Activated naive CD8-positive, alpha-beta T cell treated with anti-CD3 and anti-CD28 coated beads for 36 hours (primary cell): ENCODE measurements at places on chromosomes 1 and 21.

DNA sequence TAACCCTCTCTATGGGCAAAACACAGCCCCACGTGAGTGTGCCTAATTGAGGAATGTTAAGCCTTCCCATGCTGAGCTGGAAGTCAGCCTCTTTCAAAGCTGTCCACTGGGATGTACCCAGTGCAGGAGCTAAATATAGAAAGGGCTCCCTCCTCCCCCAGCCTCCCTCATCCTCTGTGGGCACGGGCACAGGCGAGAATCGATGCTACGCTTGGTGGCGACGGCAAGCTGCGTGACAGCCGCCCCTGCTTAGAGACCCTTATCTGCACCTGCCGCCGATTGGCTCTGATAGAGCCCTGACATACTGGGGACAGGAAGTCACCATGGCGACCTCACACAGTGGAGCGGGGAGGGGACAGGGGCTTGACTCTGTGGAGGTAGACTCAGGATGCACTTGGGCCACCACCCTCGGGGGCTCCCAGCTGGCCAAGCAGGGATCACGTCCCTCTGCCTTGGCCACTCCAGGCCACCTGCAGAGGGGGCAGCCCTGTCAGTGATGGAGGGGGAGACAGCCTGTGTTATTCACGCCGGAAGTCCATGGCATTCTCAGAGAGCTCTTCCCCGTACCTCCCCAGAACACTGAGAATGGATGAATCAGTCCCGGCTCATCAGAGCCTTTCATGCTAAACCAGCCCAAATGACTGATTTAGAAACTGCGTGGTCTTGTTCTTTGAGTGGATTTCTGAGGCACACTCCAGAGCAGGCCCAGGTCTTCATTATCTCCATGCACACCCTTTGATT lies 84.8 kb downstream of the KCND3 start:
- peak; percentile 6 for DNase-seq
- H3K36me3 ChIP-seq, result no peaks in the 10 kb centered on the region
- peaks cover 2% of the 10 kb centered on the region for H3K4me1 ChIP-seq

DNA sequence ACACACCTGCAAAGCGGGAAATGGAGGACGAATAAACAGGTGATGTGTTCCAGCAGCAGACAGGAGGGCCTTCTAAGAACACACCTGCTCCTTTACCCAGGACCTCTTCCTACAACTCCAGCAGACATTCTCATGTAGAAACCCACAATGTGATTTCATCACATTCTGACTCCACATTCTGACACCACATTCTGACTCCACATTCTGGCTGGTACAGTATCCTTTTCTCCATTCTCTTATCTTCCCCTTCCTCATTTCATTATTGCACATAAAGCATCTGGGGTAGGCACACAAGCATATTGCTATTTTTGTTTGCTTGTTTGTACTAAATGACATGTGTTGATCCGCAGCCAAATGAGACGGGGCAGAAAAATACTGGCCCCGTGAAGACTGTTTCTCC lies 3.6 kb upstream of the ZNF124 start:
- H3K27me3 ChIP-seq, result no peaks in the 10 kb centered on the region
- H3K4me1 ChIP-seq, result peaks cover 1% of the 10 kb centered on the region
- no peak overlapping the region for H3K27ac ChIP-seq
- peaks cover 5% of the 10 kb centered on the region for H3K36me3 ChIP-seq
- H3K4me3 ChIP-seq, result no peak overlapping the region

GRCh38 chr1:209443975-209444651 lies 139.4 kb upstream of the CAMK1G start:
- no peaks in the 10 kb centered on the region for H3K36me3 ChIP-seq
- H3K4me1 ChIP-seq, result no peaks in the 10 kb centered on the region
- no peaks in the 10 kb centered on the region for H3K27me3 ChIP-seq

DNA sequence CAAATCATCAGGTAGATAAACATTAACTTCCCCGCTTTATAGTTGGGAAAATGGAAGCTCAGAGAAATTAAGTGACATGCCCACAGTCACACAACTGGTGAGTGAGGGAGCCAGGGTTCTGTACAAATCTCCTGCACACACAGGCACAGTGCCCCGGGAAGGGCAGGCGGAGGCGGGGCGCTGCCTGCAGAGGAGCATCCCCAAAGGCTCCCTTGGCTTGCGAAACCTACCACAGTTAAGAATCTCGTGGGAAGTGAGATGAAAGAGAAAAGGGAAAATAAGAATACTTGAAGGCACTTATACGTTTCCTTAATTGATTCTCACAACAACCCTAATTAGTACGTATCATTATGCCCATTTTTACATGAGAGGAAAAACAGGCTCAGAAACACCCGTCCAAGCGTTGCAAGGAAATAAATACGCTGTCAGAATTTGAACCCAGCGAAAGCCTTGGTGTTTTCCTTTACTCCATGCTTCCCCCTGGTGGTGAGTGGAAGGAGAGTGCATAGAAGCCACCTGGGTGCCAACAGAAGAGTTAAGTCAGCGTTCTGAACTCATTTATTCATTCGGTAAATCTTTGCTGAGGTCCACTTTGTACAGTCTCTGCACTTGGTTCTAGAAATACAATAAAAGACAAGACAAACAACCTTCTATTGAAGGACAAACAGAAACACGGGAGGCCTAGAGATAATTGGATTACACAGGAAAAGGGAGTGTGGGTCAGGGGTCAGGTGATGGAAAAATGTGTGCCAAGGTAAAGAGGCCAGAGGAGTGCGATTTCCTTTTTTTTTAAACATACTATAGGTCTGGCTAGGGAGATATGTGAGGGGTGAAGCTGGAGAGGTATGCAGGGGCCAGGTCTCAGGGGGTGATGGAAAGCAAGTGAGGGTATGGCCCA lies 28.4 kb downstream of the ACP6 start:
- no peak overlapping the region for H3K4me3 ChIP-seq
- H3K4me1 ChIP-seq, result peaks cover 23% of the 10 kb centered on the region
- H3K27me3 ChIP-seq, result no peaks in the 10 kb centered on the region
- DNase-seq, result peak; percentile 28
- peaks cover 17% of the 10 kb centered on the region for H3K36me3 ChIP-seq

GRCh38 chr1:200311256-200311655 lies 98.6 kb downstream of the ZNF281 start:
- H3K27ac ChIP-seq, result no peak overlapping the region
- H3K4me3 ChIP-seq, result no peak overlapping the region
- peaks cover 8% of the 10 kb centered on the region for H3K4me1 ChIP-seq
- no peaks in the 10 kb centered on the region for H3K36me3 ChIP-seq
- no peak for DNase-seq
- H3K27me3 ChIP-seq, result peaks cover 3% of the 10 kb centered on the region

DNA sequence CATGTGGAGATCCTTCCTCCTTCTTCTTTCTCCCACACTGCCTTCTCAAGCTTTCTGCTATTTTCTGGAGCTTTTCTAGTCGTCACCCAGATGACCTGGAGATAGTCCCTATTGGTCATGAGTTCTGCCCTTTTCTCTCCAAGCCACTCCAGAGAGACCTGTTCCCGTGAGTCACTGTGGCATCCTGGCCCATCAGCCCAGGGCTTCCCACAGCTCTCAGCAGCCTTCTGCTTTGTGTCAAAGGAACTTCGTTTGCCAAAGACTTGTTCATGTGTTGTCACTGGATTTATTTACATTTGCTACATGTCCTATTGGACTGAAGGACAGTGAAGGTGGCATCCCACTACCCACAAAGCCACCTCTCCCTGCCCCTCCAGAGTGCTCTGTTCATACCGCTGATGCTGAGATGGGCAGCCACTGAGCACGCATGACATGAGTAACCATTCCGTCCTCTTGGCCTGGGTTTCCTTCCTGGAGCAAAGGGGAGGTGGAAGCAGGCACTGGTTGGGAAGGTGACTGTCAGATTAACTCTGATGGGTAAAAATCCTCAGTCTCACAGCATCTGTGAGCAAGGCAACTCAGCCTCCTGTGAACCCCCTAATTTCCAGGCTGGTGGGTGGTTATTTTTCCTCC lies 119.2 kb downstream of the EDEM3 start:
- H3K36me3 ChIP-seq, result no peaks in the 10 kb centered on the region
- no peak overlapping the region for H3K27ac ChIP-seq
- no peak for DNase-seq
- no peaks in the 10 kb centered on the region for H3K4me1 ChIP-seq
- H3K27me3 ChIP-seq, result no peaks in the 10 kb centered on the region
- H3K4me3 ChIP-seq, result no peak overlapping the region

- no peaks in the 10 kb centered on the region for H3K27me3 ChIP-seq
- DNase-seq, result no peak
- no peaks in the 10 kb centered on the region for H3K36me3 ChIP-seq
- peaks cover 3% of the 10 kb centered on the region for H3K4me1 ChIP-seq
- H3K27ac ChIP-seq, result no peak overlapping the region
- H3K4me3 ChIP-seq, result no peak overlapping the region
Observed at GRCh38 chr1:212463565-212464285, 31.0 kb downstream of the NENF start.

- no peaks in the 10 kb centered on the region for H3K27me3 ChIP-seq
- no peak overlapping the region for H3K27ac ChIP-seq
- no peak for DNase-seq
- no peak overlapping the region for H3K4me3 ChIP-seq
- H3K36me3 ChIP-seq, result peaks cover 13% of the 10 kb centered on the region
Observed at GRCh38 chr21:42567861-42568260, 54.2 kb downstream of the SLC37A1 start.

DNA sequence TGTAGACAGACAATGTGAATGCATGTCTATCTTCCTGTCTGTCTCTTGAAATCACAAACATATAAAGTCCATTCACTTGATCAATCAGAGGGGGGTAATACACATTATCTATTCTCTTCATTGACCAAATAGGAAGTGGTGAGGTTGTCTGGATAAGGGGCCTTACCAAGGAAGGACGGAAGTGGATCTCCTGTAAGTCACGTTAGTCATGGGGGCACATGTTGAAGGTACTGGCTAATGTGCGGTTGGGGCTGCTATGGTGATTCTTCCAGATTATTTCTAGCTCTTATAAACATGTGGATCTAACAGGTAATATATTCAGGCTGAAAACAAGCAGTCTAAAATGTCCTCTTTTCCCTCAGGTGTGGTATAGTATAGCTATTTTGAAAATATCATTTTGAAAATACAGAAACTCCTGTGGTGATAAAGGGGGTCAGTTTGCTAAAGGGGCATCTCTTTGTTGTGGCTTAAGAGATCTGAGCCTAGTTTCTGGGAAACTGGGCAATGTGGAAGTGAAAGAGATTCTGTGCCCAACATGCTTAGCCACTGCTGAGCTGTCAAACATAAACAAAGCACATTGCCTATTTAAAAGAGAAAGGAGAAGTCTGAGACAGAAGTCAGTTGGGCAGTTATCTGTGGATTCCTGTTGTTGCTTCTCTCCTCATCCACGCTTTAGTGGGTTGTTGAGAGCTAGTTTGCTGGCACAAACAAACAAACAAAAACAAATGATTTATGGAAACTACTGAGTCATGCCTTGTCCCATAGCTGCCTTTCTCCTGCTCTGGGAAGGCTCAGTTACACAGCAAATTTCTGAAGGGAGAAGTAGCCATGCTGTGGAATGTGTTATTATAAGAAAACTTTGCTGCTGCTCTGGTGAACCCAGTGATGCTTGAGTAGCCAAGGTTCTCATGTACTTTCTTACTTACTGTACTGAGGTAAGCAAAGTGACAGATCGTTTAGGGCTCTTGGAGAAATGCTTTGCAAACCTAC lies 166.9 kb downstream of the HLX start:
- no peaks in the 10 kb centered on the region for H3K36me3 ChIP-seq
- no peak for DNase-seq
- peaks cover 10% of the 10 kb centered on the region for H3K27me3 ChIP-seq
- H3K27ac ChIP-seq, result peak overlapping the region; percentile 38

DNA sequence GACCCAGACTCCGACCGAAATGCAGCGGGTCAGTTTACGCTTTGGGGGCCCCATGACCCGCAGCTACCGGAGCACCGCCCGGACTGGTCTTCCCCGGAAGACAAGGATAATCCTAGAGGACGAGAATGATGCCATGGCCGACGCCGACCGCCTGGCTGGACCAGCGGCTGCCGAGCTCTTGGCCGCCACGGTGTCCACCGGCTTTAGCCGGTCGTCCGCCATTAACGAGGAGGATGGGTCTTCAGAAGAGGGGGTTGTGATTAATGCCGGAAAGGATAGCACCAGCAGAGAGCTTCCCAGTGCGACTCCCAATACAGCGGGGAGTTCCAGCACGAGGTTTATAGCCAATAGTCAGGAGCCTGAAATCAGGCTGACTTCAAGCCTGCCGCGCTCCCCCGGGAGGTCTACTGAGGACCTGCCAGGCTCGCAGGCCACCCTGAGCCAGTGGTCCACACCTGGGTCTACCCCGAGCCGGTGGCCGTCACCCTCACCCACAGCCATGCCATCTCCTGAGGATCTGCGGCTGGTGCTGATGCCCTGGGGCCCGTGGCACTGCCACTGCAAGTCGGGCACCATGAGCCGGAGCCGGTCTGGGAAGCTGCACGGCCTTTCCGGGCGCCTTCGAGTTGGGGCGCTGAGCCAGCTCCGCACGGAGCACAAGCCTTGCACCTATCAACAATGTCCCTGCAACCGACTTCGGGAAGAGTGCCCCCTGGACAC lies 534 bp downstream of the C1orf56 start:
- peak; percentile 68 for DNase-seq
- H3K36me3 ChIP-seq, result peaks cover 19% of the 10 kb centered on the region
- H3K27me3 ChIP-seq, result no peaks in the 10 kb centered on the region
- peak overlapping the region; percentile 90 for H3K4me3 ChIP-seq

GRCh38 chr1:14500041-14500440 lies 98.4 kb upstream of the KAZN start:
- no peak overlapping the region for H3K27ac ChIP-seq
- no peak overlapping the region for H3K4me3 ChIP-seq
- DNase-seq, result no peak
- no peaks in the 10 kb centered on the region for H3K4me1 ChIP-seq

- no peak overlapping the region for H3K4me3 ChIP-seq
- peaks cover 2% of the 10 kb centered on the region for H3K4me1 ChIP-seq
- no peaks in the 10 kb centered on the region for H3K36me3 ChIP-seq
Observed at GRCh38 chr1:31183927-31184554, 55.6 kb downstream of the NKAIN1 start.

- peak within 1 kb of the TSS; percentile 88 for H3K27ac ChIP-seq
- H3K27me3 ChIP-seq, result no peaks in the 10 kb centered on the region
- peaks cover 39% of the 10 kb centered on the region for H3K4me1 ChIP-seq
- peaks cover 8% of the 10 kb centered on the region for H3K36me3 ChIP-seq
- H3K4me3 ChIP-seq, result peak within 1 kb of the TSS; percentile 93
- no peak for DNase-seq
Observed at GRCh38 chr1:161020509-161021164, at the start of gene F11R. F11R (minus strand) TSS chr1:161021152; CDS start chr1:161021073, 79 bp downstream.

DNA sequence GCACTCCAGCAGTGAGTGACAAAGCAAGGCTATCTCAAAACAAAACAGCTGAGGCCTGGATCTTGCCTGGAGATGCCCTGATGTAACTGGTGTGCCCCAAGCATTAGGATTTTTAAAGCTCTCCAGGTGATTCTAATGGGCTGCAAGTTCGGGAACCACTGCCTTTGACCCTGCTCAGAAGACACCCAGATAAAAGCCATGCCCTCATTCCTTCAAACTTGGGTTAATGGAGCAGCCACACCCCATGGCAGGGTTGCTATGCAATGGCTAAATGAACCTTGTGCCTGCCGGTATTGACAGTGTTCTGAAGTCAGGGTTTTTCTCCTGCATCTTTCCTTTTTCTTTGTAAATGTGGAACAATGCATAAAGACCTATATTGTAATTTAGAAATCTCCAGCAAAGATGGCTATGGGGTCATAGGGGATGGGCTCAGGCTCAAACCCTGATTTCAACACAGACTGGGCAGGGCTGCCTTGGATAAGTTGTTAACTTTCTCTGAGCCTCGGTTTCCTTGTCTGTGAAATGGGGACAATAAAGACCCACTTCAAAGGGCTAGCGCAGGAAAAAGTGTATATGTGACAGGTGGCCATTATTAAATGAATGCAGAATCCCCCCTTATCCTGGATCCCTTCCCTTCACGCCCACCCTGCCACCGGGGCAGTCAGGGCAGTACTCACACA lies 453 bp downstream of the TFF3 start:
- H3K4me3 ChIP-seq, result no peak overlapping the region
- H3K27ac ChIP-seq, result no peak overlapping the region
- H3K4me1 ChIP-seq, result peaks cover 5% of the 10 kb centered on the region
- no peaks in the 10 kb centered on the region for H3K27me3 ChIP-seq
- no peaks in the 10 kb centered on the region for H3K36me3 ChIP-seq
